ENCODE measurements at places on chromosomes 16 and 17.

- no peak for DNase-seq
These were observed 12.5 kb downstream of the SLC43A2 start for GRCh38 chr17:1616101-1616500.

- no peak for DNase-seq
These were observed 140.9 kb upstream of the PMFBP1 start for GRCh38 chr16:72312828-72313227.

GRCh38 chr17:8518326-8518725 is 82.6 kb downstream of the NDEL1 start:
- DNase-seq = no peak

- no peak for DNase-seq
These were observed 21.3 kb downstream of the HS3ST3B1 start for GRCh38 chr17:14321980-14322776.

GRCh38 chr16:10552998-10553491 is 27.4 kb downstream of the EMP2 start:
- no peak for DNase-seq

DNA sequence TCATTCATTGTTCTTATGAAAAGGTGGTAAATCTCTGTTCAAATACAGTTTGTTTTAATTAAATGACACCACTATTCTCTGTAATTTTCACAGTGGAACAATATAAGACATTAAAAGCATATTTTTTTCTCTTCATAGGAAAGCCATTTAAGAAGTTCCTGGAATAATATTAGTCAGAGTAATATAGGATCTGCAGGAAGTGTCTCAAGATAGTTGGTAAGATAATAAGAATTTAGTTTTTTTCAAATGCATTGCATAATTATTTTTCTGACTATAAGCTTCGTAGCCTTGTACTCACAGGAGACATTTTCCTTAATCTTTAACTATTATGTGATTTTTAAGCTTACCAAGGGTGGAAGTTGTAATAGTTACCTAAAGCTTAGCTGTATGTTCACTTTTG is 16.9 kb downstream of the STXBP4 start:
- no peak for DNase-seq

GRCh38 chr16:23557779-23558702 is 514 bp downstream of the UBFD1 start:
- no peak for DNase-seq

- DNase-seq = no peak
These were observed 60.2 kb downstream of the WWP2 start for GRCh38 chr16:69822174-69822935.
